Small intestine (tissue), 16 donors: ENCODE measurements at places on chromosomes 6 and 20. TPM values are rescaled to one million over a fixed set of nuclear protein-coding genes. Genes with fewer than 3 reads are reported as not detected.
A peak's percentile ranks its signal among the peaks of the same experiment; 100 is the strongest.

The WFDC10B gene
- polyA plus RNA-seq, result not detected

- DNase-seq, result peak; percentile 92
Measured at GRCh38 chr20:3781153-3781910, at the start of gene SPEF1. SPEF1 (minus strand) TSS chr20:3781448; CDS start chr20:3781287, 161 bp downstream.

- no peak for DNase-seq
Measured at GRCh38 chr6:39997101-39997635, 62.9 kb upstream of the MOCS1 start.

- DNase-seq, result no peak
Measured at GRCh38 chr6:145036848-145037567, 698.3 kb downstream of the EPM2A start.

DNA sequence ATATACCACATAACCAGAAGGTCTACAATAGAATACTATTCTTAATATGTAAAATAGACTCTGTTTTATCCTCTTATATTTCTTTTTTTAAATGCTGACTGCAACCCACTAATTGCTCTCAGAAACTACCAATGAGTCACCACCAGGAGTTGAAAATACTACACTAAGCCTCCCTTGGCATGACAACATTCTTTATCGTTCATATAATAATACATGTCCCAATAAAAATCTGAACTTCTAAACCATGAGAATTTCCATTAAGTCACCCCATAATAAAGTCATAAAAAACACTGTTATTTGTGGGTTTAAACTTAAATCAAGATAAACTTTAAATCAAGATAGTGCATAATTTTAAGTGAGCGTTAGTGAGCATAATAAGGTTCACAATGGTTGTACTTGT is 4.2 kb downstream of the HACE1 start:
- no peak for DNase-seq
